ENCODE measurements at places on chromosomes 7 and 10.

- H3K27ac ChIP-seq, result no peak overlapping the region
- H3K4me1 ChIP-seq, result no peaks in the 10 kb centered on the region
- H3K27me3 ChIP-seq, result no peaks in the 10 kb centered on the region
- H3K4me3 ChIP-seq, result no peak overlapping the region
These were observed 111.8 kb upstream of the ANKRD1 start for GRCh38 chr10:91032611-91033206.

GRCh38 chr7:158324397-158325360, 262.9 kb downstream of the PTPRN2 start:
- DNase-seq, result no peak
- no peaks in the 10 kb centered on the region for H3K36me3 ChIP-seq
- no peak overlapping the region for H3K27ac ChIP-seq
- H3K4me1 ChIP-seq, result no peaks in the 10 kb centered on the region
- H3K4me3 ChIP-seq, result no peak overlapping the region

- no peak for DNase-seq
- no peak overlapping the region for H3K4me3 ChIP-seq
- H3K27me3 ChIP-seq, result no peaks in the 10 kb centered on the region
- no peaks in the 10 kb centered on the region for H3K36me3 ChIP-seq
These were observed 95.7 kb downstream of the RBM20 start for GRCh38 chr10:110739811-110740271.

GRCh38 chr7:69398986-69399385, 199.3 kb upstream of the AUTS2 start:
- no peaks in the 10 kb centered on the region for H3K27me3 ChIP-seq
- no peaks in the 10 kb centered on the region for H3K36me3 ChIP-seq
- H3K4me1 ChIP-seq, result no peaks in the 10 kb centered on the region

- H3K36me3 ChIP-seq, result no peaks in the 10 kb centered on the region
- H3K4me1 ChIP-seq, result no peaks in the 10 kb centered on the region
- no peak overlapping the region for H3K27ac ChIP-seq
- no peak overlapping the region for H3K4me3 ChIP-seq
- H3K27me3 ChIP-seq, result no peaks in the 10 kb centered on the region
- no peak for DNase-seq
These were observed 925.4 kb upstream of the ZNF722 start for GRCh38 chr7:63073286-63073685.

GRCh38 chr7:133807624-133808492, 319.3 kb upstream of the LRGUK start:
- no peaks in the 10 kb centered on the region for H3K36me3 ChIP-seq
- DNase-seq, result no peak
- no peaks in the 10 kb centered on the region for H3K27me3 ChIP-seq
- H3K27ac ChIP-seq, result no peak overlapping the region
- no peak overlapping the region for H3K4me3 ChIP-seq

DNA sequence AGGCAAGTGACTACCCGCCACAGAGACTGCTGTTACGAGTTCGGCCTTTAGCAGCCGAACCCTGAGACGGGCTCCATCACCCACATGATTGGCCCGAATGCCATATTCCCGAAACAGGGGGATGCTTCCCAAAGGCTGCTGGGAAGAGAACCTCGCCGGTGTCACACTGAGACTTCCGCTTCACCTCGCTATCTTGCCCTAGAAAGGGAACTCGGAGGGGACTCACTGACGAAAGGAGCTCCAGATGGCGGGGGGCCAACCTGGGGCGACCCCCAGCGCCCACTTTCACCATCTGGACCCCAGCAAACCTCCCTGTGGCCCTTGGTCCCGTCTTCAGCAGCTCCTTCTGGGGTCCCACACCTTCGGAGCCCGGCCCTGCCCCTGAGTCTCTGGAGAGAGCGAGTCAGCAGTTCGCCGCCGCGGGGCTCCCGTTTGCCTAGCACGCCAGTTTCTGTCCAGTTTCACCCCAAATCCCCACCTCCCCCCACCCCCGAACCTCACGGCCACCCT, 529 bp downstream of the HPS1 start:
- H3K27me3 ChIP-seq, result no peaks in the 10 kb centered on the region
- H3K4me3 ChIP-seq, result peak overlapping the region; percentile 85
- H3K36me3 ChIP-seq, result peaks cover 13% of the 10 kb centered on the region

- peaks cover 7% of the 10 kb centered on the region for H3K4me1 ChIP-seq
- no peaks in the 10 kb centered on the region for H3K27me3 ChIP-seq
- no peak overlapping the region for H3K4me3 ChIP-seq
- no peak overlapping the region for H3K27ac ChIP-seq
- no peaks in the 10 kb centered on the region for H3K36me3 ChIP-seq
- DNase-seq, result no peak
These were observed 31.2 kb downstream of the TSPAN14 start for GRCh38 chr10:80485076-80485945.

- no peak for DNase-seq
- no peak within 1 kb of the TSS for H3K27ac ChIP-seq
- H3K36me3 ChIP-seq, result no peaks in the 10 kb centered on the region
- H3K27me3 ChIP-seq, result no peaks in the 10 kb centered on the region
These were observed at the start of gene TACC2 for GRCh38 chr10:121988361-121989324. Gene TACC2 (plus strand): TSS chr10:121989163. CDS start chr10:122021982, 32,819 bp downstream.

DNA sequence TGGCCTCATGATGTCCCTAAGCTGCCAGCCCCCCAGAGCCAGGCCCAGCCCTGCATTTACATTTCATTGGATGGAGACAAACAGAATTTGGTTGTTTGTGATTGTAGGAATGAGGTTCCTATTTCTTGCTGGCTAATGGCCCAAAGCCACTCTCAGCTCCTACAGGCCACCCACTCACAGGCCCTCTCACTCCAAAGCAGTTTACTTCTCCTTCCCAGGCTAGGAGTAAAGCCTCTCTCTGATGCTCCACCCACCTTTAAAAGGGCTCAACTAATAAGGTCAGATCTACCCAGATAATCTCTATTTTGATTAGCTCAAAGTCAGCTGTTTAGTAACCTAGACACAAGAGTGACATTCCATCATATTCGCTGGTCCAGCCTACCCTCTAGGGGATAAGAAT, 11.2 kb upstream of the CUZD1 start:
- H3K4me3 ChIP-seq, result no peak overlapping the region
- H3K27ac ChIP-seq, result no peak overlapping the region
- H3K36me3 ChIP-seq, result no peaks in the 10 kb centered on the region
- no peak for DNase-seq
- no peaks in the 10 kb centered on the region for H3K27me3 ChIP-seq
- no peaks in the 10 kb centered on the region for H3K4me1 ChIP-seq

DNA sequence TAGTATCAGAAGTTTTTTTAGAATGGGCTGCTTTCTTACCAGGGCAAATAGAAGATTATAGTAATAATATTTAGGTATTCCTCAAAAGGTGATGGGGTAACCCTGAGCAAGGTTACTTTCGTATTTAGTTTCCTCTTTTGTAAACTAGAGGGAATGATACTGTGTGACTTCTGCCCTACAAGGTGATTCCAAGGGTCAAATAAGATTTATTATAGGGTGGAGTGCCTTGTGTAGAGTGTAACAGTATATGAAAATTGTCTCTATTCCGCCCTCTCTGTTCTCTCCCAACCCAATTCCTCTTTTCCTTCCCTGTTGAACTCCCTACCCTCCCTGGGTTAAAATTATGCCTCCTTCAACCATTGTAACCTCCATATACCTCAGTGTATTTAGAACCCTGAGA, 5.3 kb downstream of the SLC35G1 start:
- H3K4me1 ChIP-seq, result peaks cover 7% of the 10 kb centered on the region
- DNase-seq, result no peak
- H3K36me3 ChIP-seq, result no peaks in the 10 kb centered on the region
- H3K27me3 ChIP-seq, result no peaks in the 10 kb centered on the region

DNA sequence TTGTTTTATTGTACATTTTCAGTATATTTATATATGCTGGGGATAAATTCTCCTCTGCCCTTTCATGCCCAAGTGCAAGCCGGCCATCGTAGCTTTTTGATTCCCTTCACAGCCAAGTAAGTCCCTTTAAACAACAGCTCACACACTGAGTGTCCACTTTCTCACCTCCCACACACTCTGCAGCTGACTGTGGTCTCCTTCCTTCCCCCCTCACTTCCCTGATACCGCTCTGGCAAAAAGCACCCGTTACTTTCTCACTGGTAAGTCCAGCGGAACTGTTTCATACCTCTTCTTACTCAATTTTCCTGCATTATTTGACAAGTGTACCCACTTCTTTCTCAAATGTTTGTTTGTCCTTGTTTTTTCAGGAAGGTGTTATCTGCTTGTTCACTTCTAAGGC, 35.2 kb downstream of the MGAM start:
- no peaks in the 10 kb centered on the region for H3K4me1 ChIP-seq
- H3K27me3 ChIP-seq, result no peaks in the 10 kb centered on the region
- DNase-seq, result no peak

GRCh38 chr7:101936611-101937231, 119.3 kb downstream of the CUX1 start:
- no peaks in the 10 kb centered on the region for H3K27me3 ChIP-seq
- peak overlapping the region; percentile 95 for H3K27ac ChIP-seq
- no peaks in the 10 kb centered on the region for H3K36me3 ChIP-seq
- peak overlapping the region; percentile 23 for H3K4me3 ChIP-seq
- H3K4me1 ChIP-seq, result peaks cover 23% of the 10 kb centered on the region

- no peak for DNase-seq
- no peaks in the 10 kb centered on the region for H3K27me3 ChIP-seq
- H3K36me3 ChIP-seq, result no peaks in the 10 kb centered on the region
- H3K27ac ChIP-seq, result no peak overlapping the region
- H3K4me1 ChIP-seq, result no peaks in the 10 kb centered on the region
These were observed 393.3 kb upstream of the AUTS2 start for GRCh38 chr7:69204943-69205342.

GRCh38 chr7:92602352-92603088, 12.3 kb upstream of the FAM133B start:
- no peaks in the 10 kb centered on the region for H3K4me1 ChIP-seq
- H3K27me3 ChIP-seq, result no peaks in the 10 kb centered on the region
- no peak overlapping the region for H3K4me3 ChIP-seq

All from liver (tissue), 10 donors.